ENCODE measurements at places on chromosomes 4 and X.

DNA sequence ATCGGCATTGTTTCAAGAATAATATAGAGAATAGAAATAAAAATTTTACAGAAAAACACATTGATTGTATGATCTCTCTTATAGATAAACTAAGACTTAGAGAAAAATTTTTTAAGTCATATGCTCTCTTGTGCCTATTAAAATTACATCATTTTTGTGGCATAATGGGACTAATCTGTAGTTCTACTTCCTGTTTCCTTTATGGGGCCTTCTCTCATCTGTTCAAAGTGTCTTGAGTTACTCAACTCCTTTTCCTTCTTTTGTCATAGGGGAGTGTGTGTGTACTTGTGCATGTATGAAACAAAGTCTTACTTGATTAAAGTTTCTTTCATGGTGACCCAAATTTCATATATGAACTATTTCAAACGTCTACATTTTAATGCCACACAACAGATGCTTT is 1448.9 kb upstream of the TENM3 start:
- no peak for DNase-seq

GRCh38 chrX:130848763-130849162 is 54.2 kb downstream of the ENOX2 start:
- no peak for DNase-seq

GRCh38 chrX:151871244-151871643 is 41.4 kb upstream of the MAGEA4 start:
- no peak for DNase-seq

- no peak for DNase-seq
Observed at GRCh38 chrX:79231662-79232061, 87.2 kb downstream of the GPR174 start.

DNA sequence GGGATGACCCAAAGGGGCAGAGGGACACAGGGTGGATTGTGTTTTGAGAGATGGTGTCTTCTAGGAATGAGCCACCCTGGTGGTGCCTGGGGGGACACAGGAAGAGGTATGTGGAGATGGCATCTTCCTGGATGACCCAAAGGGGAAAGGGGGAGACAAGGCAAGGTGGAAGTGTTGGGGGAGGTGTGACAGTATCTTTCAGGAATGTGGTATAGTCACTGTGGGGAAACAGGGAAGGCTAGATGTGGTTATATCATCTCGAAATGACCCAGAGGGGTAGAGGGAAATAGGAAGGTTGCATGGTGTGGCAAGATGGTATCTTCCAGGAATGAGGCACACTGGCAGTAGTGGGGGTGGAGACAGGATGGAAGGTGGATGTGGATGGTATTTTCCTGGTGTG is 62.9 kb downstream of the MAOA start:
- DNase-seq: no peak

DNA sequence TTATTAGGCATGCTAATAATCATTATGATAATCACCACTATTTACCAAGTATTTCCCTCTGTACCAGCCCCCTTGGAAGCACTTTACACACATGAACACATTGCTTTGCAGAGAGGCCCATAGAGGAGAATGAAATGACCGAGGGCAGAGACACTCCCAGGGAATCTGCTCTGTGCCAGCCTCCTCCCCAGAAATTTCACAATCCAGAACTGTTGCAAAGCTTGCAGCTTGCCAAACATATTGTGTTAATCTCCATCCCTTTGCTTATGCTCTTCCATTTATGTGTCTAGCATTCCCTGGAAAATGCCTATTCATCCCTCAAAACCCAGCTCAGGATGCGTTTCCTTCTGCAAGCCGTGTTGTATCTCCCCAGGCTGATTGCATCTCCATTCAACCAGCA is 37.8 kb downstream of the CYTL1 start:
- no peak for DNase-seq

DNA sequence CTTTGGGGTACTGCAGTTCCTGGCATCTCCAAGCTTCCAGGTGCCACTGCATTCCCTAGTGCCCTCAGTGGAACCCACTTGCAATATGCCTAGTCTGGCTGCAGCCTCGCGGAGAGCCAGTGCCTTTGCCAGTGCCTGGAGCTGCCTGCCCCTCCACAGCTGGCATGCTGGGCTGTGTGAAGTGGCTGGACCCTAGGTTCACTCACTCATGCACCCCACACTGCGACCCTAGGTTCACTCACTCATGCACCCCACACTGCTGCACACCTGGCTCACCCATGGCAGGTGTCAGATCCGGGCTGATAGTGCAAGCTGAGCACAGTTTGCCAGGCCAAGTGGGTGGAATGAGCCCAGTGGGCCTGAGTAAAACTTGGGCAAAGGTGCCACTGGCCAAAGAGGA is 253.0 kb upstream of the NDST4 start:
- DNase-seq: no peak

DNA sequence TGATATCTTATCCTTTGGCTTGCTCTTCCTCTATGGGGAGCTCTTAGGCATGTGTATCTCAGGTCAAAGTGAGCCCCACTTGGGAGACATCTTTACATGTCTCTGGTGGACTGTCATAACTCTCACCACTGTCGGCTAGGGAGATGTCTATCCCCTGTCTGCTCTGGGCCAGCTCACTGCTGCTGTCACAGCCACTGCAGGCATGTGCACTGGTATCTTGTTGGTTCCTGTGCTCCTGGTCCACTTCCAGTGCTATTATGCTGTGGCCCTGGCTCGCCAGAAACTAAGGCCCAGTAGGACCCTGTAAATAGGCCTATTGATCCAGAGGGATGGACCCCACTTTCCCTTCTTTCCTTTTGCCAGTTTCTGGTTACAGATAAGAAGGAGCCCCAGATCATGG is 56.6 kb upstream of the LAS1L start:
- DNase-seq: no peak

DNA sequence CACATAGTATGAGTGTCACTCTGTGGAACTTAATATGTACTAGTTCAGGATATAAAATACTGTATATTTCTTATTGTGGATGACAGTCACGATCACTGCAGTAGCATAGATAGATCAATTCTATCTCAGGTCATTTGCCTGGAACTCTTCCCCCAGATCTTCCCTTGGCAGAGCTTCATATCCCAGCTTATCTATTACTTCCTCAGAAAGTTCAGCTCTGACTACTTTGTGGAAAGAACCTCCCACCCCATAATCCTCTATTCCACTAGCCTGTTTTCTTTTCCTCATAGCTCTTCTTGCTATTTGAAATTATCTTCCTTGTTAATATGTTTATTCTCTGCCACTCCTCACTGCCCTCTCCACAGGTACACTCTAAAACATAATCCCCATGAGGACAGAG is 10.9 kb downstream of the FAM241A start:
- no peak for DNase-seq

- DNase-seq: no peak
Observed at GRCh38 chr4:137267024-137267423, 265.3 kb downstream of the PCDH18 start.

DNA sequence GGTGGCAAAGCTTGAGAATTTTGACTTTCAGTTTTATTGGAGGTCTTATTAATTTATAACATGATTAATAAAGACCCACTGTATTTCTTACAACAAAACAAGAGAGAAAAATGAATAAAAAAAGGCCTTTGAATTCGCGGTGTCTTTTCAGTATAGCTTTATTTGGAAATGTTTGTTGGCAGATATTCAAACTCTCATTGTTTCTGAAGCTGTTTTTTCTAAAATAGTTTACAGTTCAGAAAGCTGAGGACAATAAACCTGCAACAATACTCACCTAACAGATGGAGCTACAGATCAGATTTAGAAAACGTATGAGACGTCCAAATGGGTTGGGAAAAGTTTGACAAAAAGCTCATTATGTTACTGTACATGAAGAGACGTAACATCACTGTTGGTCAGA is 2.4 kb upstream of the SPARCL1 start:
- DNase-seq: no peak

DNA sequence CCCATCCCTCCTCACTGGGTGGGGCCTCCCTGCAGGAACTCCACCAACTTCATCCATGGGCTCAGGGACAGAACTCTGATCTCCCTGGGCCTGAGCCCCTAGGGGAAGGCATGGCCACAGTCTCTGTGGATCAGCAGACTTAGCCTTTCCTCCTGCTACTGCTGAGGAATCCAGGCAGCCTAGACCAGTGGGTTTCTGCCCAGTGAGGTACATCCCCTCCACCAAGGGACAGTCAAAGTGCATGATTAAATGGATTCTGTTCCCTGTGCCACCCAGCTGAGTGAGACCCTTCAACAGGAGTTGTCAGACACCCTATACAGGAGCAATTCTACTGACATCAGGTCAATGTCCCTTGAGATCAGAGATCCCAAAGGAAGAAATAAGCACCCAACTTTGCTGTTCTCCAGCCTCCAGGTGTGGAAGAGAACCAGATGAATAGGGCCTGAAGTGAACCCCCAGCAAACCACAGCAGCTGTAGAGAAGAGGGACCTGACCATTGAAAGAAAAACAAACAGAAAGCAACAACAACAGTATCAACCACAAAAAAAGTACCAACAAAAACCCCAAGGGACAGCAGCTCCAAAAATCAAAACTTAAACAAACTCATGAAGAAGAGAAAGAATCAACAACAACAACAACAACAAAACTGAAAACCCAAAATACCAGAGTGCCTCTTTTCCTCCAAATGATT is 84.8 kb downstream of the CHIC1 start:
- DNase-seq: no peak

- no peak for DNase-seq
Observed at GRCh38 chr4:25233194-25233593, 639 bp upstream of the PI4K2B start.

DNA sequence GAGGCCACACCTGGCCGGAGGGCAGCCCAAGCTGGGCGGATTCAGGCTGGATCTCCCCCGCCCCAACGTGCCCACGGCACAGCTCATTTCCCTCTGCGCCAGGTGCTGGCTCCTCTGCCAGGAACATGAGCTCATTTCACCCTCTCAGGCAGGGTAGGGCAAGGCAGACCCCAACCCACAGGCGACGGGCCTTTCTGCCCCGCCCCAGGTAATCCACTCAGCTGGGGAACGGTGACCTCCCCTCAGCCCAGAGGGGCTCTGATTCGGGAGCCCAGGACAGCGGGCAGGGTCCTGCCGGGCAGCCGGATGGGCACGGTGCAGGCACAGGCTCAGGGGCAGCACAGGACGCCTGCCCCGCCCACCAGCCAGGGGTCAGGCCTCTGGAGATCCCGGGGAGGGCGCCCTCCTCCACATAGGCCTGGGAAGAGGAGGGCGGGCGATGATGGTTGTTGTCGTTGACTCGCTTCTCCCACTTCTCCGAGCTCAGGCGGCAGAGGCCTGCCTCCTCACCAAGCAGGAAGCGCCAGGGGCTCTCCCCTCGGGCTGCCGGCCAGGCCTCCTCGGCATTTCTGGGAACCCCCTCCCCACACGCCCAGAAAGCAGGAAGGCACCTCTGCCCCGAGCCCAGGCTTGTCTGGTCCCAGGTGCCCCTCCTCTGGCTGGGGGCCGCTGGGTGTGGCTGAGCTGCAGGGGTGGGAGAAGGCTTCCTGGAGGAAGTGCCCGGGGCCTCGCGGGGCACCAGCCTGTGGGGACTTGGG is 31.1 kb downstream of the TACC3 start:
- no peak for DNase-seq

DNA sequence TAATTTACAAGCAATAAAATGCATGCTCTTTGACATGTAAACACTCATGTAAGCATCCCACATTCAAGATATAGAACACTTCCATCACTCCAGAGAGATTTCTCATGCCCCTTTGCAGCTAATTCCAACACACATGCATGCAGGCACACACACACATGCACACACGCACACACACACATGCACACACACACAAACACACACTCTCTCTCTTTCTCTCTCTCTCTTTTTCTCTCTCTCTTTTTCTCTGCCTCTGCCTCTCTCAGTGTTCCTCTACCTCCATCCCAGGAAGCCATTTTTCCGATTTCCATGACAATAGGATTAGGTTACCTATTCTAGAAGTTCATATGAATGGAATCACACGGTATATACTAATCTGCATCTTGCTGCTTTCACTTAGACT is 11.9 kb upstream of the SOD3 start:
- no peak for DNase-seq

DNA sequence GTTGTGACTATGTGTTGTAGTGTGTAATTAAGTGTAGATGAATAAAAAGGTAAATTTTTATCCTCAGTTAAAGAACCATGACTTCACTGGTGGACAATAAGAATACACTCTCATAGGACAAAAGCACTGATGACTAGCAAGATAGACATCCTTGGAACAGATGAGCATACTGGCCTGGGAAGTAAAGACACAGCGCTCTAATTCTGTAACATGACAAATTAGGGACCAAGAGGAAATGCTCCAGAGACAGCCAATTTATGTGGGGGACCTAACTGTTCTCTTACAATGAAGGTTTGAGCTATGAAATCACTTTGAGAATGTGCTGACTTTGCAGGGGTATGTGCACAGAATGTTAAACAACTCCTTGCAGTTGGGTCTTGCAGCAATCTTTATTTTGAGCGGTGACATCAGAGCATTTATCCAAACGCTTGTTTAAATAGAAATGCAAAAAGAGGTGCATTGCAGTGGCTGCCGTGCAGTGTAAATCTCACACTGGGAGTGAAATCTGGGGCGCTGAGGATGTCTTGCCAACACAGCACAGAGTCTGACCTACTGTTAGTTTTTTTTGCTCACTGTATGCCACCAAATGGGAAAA is 109.3 kb downstream of the MAGEC2 start:
- no peak for DNase-seq

DNA sequence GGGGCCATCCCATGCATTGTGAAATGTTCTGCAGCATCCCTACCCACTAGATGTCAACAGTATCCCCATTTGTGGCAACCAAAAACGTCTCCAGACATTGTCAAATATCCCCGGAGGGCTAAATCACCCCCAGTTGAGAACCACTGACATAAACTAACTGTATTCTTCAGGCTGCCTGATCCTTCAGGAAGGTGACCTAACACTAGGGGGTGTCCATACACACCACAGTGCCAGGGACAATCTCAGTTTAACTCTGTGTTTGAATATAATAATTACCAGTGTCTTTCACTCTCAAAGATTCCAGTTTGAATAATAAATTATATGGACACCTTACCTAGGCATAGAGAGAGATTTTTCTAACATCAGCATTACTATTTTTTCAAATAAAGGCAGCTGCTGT is 6.4 kb downstream of the ACE2 start:
- DNase-seq: no peak

GRCh38 chr4:28548136-28548535 is 1687.5 kb downstream of the STIM2 start:
- DNase-seq: no peak

DNA sequence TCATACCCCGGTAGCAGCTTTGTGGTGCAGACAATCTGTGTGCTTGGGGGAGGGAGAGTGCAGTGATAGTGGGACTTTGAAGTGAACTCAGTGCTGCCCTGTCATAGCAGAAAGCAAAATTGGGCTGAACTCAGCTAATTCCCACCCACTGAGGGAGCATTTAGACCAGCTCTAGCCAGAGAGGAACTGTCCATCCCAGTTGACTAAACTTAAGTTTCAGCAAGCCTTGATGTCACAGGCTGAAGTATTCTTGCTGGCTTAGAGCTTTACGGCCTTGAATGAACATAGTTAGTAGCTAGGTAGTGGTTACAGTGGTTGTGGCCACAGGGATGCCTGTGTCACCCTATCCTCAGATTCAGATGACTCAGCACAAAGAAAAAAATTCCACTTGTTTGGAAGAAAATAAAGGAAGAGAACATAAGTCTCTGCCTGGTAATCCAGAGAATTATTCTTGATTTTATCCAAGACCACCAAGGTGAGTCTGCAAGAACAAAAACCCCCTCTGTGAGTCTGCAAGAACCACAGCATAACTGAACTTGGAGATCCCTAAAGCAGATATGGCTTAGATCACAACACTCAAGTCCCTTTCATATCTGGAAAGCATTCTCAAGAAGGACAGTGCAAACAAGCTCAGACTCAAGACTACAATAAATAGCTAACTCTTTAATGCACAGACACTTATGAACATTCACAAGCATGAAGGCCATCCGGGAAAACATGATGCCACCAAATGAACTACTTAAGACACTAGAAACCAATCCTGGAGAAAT is 39.4 kb downstream of the ADH7 start:
- DNase-seq: no peak

GRCh38 chr4:163558539-163559044 is 64.1 kb downstream of the TMA16 start:
- no peak for DNase-seq

Measured in NCI-H524 (cell line).